ENCODE measurements at places on chromosomes 16 and 17.

DNA sequence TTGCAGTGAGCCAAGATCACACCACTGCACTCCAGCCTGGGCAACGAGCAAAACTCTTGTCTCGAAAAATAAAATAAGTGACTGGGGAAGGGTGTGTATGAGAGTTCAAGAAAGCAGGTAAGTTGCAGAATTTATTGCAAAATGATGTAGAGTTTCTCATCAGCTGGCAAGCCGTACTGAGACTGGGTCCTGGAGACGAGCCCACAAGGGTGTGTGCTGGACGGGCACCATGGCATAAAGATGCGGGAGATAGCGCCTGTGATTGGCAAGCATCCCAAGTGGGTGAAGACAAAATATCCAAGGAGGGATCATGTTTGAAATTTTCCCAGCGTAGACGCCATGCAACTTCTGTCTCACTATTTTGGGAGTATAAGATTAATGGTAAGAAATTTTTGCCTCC lies 59.4 kb downstream of the WNT3 start:
- no peak for DNase-seq

DNA sequence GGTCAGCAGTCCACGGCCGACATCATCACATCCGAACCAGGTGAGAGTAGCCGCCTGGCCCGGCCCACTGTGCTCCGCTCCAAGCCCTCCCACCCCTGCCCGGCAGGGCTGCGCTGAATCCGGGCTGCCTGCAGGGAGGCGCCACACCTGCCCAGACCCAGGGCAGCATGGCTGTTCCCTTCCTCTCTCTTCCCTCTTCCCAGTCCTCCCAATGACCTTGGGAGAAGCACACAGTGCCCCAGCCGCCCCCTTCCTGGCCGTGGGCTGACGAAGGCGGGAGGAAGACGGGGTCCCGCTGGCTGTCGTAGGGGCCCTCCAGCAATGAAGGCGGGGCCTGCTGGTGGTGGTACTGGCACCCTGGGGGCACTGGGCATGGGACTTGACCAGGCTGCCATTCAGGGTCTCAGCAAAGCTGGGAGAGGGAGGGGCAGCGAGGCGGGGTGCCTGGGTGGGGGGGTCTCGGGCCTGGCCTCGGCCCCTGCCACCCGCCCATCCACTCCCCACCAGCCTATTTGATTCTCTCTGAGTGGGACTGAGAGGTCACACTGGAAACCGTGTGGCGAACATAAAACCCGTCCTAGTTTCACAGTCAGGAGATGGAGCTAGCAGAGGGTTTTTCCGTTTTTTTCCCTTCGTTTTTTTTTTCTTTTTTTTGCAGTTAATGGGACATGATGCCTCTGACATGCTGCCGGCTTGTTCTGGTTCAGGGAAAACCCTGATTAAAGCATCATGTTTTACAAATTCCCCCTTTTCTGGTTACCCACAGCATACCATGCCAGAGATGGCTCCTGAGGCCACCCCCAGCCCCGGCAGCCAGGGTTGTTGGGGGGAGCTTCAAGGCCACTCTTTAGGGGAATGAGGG lies 50.6 kb downstream of the BAHCC1 start:
- no peak for DNase-seq

GRCh38 chr17:30436729-30437128 lies 40.5 kb upstream of the GOSR1 start:
- DNase-seq, result no peak

DNA sequence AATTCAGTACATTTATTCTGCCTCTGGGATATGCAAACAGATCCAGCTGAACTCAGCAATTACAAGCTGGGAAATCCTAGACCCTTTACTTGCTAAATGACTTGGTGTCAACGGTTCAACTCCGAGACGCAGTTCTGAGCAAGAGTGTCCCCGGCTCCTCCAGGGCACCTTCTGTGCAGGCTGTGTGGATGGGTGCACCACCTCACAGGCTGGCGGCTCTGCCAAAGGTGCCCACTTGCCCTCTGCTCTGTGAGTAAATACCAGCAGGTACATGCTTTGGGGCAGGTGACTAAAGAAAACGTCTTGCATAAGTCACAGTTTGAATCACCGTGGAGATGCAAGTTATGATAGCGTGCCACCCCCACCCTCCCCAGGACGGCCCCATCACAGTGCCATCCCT lies 23.3 kb downstream of the MAP1LC3B start:
- DNase-seq, result no peak

GRCh38 chr17:49035470-49036269 lies 38.5 kb downstream of the IGF2BP1 start:
- DNase-seq, result peak; percentile 38

DNA sequence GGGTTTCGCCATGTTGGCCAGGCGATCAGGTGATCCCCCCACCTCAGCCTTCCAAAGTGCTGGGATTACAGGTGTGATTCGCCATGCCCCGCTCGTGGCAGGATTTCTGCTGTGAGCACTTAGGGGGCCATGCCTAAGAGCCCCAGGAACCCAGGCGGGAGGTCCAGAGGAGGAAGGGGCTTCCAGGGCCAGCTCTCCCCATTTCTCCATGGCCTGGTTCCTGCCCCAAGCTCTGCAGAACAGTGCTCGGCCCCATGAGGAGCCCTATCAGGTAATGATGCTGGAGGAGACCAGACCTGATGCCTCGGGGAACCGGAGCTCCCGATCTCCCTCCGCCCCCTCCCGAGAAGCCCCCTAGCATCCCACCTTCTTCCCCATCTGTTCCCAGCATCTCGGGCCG lies 53.6 kb downstream of the RMI2 start:
- DNase-seq, result no peak

DNA sequence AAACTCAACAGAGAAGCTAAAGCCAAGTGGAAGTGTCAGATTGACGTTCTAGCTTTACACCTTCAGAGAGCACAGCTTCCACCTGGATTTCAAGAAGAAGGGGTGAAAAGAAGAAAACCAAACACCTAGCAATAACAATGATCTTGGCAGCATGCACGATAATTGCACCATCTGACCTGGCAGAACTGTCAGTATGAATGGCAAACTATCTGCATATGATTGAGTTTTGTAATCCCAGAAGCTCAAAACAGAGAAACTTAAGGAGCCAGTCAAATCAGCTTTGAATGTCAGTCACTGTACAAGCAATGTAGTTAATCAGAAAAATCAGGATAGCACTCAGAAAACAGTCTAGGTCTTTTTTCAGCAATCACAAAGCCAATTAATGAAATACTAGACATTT lies 427.1 kb downstream of the ZFHX3 start:
- DNase-seq, result no peak

DNA sequence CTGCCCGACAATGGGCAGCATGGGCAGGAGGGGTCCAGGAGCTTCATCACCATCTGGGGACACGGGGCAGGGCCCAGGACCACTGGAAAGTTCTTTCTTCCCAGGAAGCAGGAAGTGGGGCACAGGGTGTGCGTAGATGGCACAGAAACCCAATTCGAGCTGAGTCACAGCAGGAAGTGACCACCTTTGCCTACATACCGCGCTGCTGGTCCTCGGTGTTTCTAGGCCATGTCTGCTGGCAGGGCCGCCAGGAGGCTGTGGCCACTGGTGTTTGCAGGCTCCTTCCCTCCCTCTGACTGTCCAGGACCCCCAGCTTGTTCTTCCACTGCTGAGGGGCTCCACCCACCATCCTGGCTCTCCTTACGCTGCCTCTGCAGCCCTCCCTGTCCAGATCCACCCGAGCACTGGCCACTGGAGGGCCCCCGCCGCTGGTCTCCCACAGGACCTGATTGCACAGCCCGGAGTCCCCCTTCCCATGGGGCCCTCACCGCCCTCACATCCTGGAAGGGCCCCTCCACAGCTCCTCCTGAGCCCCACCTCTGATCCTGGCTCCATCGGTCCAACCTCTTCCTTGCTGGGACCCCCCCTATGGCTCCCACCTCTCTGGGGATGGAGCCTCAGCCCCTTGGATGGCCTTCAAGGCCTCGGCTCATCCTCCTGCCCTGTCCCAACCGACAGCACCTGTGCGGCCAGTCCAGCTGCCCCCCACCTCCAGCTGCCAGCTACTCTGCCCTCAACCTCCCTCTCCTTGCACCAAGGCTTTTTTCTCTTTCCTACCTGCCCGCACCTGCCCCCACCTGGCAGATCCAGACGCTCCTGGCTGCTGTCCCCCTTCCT lies 14.5 kb upstream of the RASD1 start:
- DNase-seq, result no peak

Data from activated T-cell treated with anti-CD3 and anti-CD28 coated beads, Interleukin-2, amount 50 U/mL, for 1 hour (primary cell).